ENCODE measurements at places on chromosomes 7 and 10.

DNA sequence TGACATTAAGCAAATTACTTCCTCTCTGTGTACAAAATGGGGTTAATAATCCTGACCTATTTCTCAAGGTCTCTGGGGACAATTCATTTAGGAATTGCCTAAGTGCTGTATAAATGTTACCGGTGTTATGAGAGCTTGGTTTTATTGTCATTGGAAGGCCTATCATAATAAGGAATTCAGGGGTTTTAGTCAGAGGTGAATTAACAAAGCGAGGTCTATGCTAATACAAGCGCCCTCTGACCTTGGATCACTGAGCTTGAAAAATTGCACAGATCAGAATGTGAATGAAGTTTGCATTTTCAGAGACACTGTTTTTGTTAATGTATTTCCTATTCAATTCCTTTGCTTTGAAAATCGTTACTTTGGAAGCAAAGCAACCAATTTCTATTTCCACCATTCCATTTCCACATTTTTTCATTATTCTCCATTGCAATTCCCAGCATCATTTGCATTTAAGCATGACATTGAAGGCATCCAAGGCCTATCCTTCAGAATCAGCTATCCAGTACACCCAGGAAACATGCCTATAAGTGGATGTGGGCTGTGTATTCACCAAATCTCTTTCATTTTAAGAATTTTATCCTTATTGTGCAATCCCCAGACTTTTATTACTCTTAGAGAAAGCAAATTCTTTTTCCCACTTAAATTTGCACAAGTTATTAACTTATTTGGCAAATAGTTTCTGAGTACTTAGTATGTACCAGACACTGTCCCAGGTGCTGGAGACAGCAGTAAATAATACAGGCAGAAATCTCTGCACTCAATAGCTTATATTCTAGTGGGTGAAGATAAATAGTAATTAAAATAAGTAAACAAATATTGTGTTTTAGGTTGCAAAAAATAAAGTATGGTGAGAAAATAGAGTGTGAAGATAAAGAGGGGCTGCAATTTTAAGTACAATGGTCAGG lies 133.1 kb downstream of the NRCAM start:
- no peak overlapping the region for H3K4me3 ChIP-seq
- no peak for DNase-seq
- no peaks in the 10 kb centered on the region for H3K36me3 ChIP-seq
- H3K27ac ChIP-seq, result no peak overlapping the region

GRCh38 chr7:17745610-17746009 lies 194.7 kb downstream of the SNX13 start:
- H3K27me3 ChIP-seq, result no peaks in the 10 kb centered on the region
- no peak overlapping the region for H3K4me3 ChIP-seq
- DNase-seq, result no peak
- no peaks in the 10 kb centered on the region for H3K4me1 ChIP-seq
- H3K36me3 ChIP-seq, result no peaks in the 10 kb centered on the region
- no peak overlapping the region for H3K27ac ChIP-seq

- H3K36me3 ChIP-seq, result no peaks in the 10 kb centered on the region
- no peak overlapping the region for H3K4me3 ChIP-seq
- H3K27me3 ChIP-seq, result no peaks in the 10 kb centered on the region
- no peak overlapping the region for H3K27ac ChIP-seq
These were observed 99.9 kb downstream of the CUBN start for GRCh38 chr10:17029581-17030271.

- H3K36me3 ChIP-seq, result no peaks in the 10 kb centered on the region
- no peak overlapping the region for H3K27ac ChIP-seq
- H3K4me3 ChIP-seq, result no peak overlapping the region
- no peaks in the 10 kb centered on the region for H3K27me3 ChIP-seq
These were observed 8.6 kb upstream of the LRRN3 start for GRCh38 chr7:111082351-111082750.

GRCh38 chr10:125936331-125936730 lies 40.0 kb downstream of the FANK1 start:
- H3K27ac ChIP-seq, result no peak overlapping the region
- no peaks in the 10 kb centered on the region for H3K36me3 ChIP-seq
- no peak overlapping the region for H3K4me3 ChIP-seq
- no peaks in the 10 kb centered on the region for H3K27me3 ChIP-seq
- DNase-seq, result no peak
- H3K4me1 ChIP-seq, result no peaks in the 10 kb centered on the region

DNA sequence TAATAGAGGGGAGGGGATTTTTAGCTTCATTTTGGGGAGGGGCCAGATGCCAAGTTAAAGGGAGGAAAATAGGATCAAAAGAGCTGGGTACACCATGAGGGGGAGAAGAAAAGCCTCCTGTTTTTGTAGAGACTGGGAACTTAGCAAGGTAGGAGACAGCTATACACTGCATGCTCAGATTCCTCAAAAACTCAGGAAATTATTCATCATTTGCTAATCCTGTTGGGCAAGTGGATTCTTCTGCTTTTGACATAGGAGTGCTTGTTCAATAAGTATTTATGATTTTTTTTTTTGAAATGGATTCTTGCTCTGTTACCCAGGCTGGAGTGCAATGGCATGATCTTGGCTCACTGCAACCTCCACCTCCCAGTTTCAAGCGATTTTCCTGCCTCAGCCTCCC lies 73.4 kb downstream of the LYZL2 start:
- H3K27me3 ChIP-seq, result no peaks in the 10 kb centered on the region
- H3K4me3 ChIP-seq, result no peak overlapping the region
- H3K4me1 ChIP-seq, result no peaks in the 10 kb centered on the region
- DNase-seq, result no peak

GRCh38 chr10:132112611-132113010 lies 46.9 kb downstream of the JAKMIP3 start:
- no peaks in the 10 kb centered on the region for H3K27me3 ChIP-seq
- H3K4me3 ChIP-seq, result no peak overlapping the region
- H3K27ac ChIP-seq, result no peak overlapping the region
- no peak for DNase-seq
- no peaks in the 10 kb centered on the region for H3K4me1 ChIP-seq
- no peaks in the 10 kb centered on the region for H3K36me3 ChIP-seq
